CD8-positive, alpha-beta memory T cell (primary cell): ENCODE measurements at places on chromosomes 5 and 9.

- no peak for DNase-seq
These were observed 483.5 kb downstream of the TMEM232 start for GRCh38 chr5:110242950-110243349.

DNA sequence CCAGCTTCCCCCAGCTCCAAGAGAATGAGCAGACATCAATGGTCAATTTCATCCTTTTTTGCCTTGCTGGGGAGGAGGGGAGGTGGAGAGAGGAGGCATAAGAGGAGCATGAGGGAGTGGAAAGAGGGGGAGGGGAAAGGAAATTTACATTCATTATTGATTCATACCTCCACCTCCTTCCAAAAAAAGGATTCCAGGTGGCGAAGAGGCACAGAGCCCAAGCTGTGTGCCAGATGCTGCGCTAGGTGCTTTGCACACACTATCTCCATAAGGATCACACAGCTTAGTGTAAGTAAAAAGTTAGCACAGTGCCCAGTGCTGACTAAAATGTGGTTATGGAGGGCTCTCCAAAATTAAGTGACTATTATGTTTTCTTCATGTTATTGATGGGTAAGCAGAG lies 11.0 kb downstream of the ASTN2 start:
- DNase-seq, result no peak

- DNase-seq, result no peak
These were observed 74.3 kb upstream of the STXBP1 start for GRCh38 chr9:127537792-127538191.

GRCh38 chr5:173648308-173648866 lies 31.9 kb upstream of the BOD1 start:
- DNase-seq, result no peak

GRCh38 chr5:96288845-96289185 lies 144.2 kb downstream of the PCSK1 start:
- DNase-seq, result no peak

GRCh38 chr9:89175828-89176261 lies 2.8 kb downstream of the SHC3 start:
- no peak for DNase-seq

DNA sequence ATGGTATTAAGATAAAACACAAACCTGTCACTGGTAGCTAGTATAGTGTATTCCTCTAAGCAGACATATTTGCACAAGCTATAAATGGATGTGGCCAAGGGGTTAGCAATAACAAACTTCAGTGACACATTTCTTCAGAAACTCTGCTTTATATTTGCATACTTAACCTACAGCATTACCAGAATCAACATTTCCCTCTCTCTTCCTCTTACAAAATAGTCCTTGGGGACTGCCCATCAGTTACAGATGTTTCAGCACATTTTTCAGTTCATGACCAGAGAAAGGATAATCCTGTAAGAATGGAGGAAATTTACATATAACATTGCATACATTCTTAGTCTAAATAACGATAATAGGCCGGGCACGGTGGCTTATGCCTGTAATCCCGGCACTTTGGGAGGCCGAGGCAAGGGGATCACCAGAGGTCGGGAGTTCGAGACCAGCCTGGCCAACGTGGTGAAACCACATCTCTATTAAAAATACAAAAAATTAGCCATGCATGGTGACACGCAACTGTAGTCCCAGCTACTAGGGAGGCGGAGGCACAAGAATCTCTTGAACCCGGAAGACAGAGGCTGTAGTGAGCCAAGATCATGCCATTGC lies 25.3 kb upstream of the SLC1A1 start:
- no peak for DNase-seq

DNA sequence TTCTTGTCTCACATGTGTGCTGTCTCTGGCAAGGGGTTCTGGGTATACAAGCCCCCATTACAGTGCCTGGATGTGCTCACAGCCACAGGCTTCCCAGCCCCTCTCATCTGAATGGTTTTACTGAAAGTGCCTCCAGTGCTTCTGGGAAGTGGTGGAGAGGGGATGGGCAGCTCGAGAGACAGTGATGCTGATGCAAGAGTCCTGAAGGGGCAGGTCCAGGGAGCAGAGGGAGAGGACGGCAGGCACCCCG lies 93.5 kb downstream of the PHF2 start:
- no peak for DNase-seq

DNA sequence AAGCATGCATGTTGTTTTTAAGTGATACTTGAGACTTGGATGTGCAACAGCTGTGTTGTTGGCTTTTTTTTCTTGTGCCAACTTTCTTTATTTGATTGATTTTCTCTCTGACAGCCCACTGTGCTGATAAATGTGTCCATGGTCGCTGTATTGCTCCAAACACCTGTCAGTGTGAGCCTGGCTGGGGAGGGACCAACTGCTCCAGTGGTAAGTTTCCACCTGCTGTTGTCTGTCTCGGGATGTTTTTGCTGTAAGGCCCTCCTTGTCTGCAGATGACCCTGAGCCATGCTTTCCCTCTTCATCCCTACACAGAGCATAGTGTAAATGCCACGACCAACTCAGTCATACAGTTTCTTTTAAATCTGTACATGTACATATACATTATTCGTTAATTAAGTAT lies 79.2 kb downstream of the MEGF10 start:
- no peak for DNase-seq

DNA sequence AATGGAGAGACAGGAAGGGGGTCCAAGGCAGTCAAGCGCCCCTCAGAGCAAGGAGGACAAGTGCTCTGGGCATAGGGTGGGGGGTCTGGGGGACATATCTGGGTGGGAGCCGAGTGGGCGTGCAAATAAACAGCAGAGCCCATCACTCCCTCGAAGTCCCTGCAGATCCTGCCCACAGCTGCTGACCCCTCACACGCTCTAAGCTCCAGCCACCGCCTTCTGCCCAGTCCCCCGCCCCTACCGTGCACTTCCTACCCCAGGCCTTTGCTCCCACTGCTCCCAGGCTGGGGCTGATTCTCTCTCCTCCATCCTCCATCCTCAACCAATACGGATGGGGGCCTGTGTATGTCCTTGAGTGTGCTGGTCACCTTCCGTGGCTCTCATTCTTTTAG lies 16.9 kb upstream of the ALDH1B1 start:
- DNase-seq, result no peak

DNA sequence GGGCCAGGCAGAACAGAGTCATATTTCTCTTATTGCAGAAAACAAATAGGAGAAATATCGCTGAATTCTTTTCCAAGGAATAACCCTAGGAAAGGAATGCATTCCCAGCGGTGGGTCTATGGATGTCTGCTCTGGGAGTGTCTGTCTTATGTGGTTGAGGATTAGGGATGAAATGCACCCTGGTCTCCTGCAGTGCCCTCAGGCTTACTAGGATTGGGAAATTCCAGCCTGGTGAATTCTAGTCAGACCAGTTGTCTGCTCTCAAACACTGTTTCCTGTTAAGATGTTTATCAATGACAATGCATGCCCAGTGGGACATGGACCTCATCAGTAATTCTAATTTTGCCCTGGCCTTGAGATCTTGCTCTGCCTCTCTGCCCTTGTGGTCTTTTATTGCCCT lies 136.1 kb upstream of the ELAVL2 start:
- no peak for DNase-seq

GRCh38 chr5:60333005-60333571 lies 366.9 kb downstream of the DEPDC1B start:
- DNase-seq, result no peak

DNA sequence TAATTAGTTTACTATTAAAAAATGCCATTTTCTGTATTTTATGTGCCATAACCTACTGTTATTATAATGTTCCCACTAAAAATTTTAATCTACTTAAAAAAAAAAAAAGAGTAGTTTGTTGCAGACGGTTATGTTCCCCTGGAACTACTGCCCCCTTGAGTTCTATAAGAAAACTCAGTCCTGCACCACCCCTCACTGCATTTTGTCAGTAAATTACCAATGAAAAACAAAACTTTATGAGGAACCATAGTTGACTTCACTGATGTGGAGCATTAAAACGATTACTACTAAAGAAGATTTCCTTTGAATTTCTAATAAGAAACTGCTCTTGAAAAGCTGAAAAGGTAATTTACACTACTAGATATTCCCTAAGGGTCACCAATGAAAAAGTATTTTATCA lies 288.7 kb downstream of the FBXL17 start:
- DNase-seq, result no peak

- no peak for DNase-seq
These were observed at the start of gene ARAP3 for GRCh38 chr5:141681695-141682641. ARAP3 (minus strand) TSS chr5:141682230; CDS start chr5:141680486, 1,744 bp downstream.

DNA sequence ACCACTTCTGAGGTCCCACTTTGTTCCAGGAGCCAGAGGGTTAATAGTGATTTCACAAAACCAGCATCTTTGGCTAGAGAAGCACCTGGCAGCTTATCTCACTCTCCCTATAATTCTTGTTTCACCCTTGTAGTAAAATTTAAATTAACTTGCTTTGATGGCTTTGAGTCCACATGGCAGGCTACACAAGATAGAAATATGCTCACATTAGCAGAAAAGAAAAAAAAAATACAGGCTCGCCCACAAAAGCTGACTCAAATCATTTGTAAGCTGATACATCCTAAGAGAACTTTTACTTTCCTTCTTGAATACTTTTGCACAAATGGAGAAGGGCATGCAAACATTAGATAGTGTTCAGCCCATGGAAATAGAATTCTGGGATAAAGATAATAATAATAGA lies 36.2 kb downstream of the TNFSF15 start:
- no peak for DNase-seq

GRCh38 chr5:102903074-102903871 lies 148.2 kb downstream of the PAM start:
- no peak for DNase-seq

DNA sequence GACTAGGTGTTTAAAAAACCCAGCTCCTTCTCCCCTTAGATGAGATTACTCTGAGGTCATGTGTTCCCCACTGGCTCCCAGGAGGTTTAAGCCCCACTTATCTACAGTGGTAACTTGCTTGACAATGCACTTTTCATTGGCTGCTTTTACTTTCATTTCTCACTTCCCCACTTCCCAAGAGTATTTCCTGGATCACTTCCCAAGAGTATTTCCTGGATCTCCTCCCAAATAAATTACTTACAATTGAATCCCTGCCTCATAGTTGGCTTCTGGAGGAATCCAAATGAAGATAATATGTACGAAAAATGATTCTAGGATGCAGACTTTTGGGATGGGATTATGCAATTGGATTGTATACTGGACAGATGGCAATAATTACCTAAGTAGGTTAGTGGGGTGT lies 47.1 kb upstream of the CHSY3 start:
- no peak for DNase-seq

- no peak for DNase-seq
These were observed 115.5 kb upstream of the TUT7 start for GRCh38 chr9:86469476-86470250.

GRCh38 chr5:143946837-143947236 lies 134.9 kb downstream of the HMHB1 start:
- DNase-seq, result no peak

DNA sequence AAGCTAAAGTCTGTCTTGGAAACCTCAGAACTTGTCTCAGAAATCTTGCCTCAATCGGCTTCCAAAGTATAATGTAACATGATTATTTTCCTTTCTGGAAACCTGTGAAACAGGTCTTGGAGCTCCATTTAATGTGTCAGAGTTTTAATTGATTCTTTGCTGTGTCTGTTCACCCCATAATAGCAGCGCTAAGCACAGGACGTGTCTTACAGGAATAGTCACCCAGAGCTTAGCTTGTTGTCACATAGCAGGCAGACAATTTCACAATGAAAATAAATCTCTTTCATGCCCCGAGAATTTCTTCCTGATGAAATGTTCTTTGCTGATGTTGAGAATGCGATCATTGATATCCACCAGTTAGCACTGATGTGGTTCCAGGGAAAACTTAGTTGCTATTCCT lies 40.2 kb upstream of the PTPN3 start:
- DNase-seq, result no peak

GRCh38 chr5:111859533-111860270 lies 102.7 kb upstream of the NREP start:
- DNase-seq, result no peak

GRCh38 chr9:109251080-109251775 lies 69.6 kb downstream of the EPB41L4B start:
- DNase-seq, result no peak

GRCh38 chr5:65828022-65828896 lies 98.1 kb upstream of the ERBIN start:
- no peak for DNase-seq

DNA sequence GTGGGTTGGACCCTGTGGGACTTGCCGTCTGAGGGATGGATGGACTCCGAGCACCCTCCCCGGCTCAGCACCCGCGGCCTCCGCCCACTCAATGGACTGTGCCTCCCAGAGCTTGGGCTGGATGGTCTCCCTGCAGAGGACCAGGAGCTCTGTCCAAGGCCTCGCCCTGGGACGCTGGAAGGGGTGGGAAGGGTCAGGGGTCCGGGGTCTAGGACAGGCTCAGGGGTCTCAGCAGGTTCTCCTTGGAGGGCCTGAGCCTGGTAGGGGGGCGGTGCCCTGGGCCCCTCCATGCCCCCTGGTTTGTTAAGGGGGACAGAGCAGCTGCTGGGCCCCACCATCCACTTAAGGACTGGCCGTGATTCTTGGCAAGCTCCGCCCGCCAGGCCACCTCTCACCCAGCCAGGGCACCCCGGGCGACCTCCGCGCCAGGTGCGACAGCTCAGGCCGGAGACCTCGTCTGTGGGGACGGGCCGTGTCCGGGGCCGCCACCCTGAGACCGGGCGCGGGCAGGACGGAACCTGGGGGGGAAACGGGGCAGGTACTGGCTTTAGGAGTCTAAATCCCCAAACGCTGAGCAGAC lies 29.2 kb downstream of the EXOC3 start:
- DNase-seq, result no peak

DNA sequence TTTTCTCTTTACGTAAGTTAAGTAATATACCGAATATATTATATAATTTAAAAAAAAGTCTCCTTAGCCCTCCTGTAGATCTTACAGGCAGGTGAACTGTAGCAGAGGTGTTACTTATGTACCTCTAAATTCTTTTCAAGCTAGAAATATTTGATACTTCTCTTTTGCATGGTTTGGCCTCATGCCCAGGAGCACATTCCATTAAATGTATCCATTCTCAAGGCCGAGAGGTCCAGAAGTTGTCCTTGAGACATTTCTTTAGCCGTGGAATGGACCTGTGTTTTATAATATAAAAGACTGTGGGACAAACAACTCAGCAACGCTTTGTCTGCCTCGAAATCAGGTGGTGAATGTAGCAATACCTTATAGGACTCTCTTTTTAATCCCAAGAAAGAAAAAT lies 184.5 kb downstream of the TRIO start:
- DNase-seq, result no peak

GRCh38 chr5:115246361-115246991 lies 16.2 kb downstream of the PGGT1B start:
- DNase-seq, result peak; percentile 26

DNA sequence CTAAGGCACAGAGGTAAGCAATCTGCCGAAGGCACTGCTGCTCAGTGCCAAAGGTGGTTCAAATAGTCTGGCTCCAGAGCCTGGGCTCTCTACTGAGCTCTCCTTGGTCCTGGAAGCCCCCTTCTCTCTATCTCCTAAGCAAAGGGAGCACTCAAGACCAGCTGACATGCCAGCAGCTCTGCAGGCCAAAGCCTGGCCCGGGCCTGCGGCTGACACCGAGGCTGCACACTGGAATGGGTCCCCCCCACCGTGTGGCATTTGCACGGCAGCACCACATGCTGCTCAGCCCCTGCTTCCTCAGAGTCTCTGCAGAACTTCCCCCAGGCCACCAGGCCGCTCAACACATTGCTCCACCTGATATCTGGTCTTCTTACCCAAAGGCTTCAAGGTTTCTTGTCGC lies 57.8 kb upstream of the GOLPH3 start:
- no peak for DNase-seq

GRCh38 chr5:72214168-72214567 lies 105.9 kb downstream of the MRPS27 start:
- no peak for DNase-seq

- peak; percentile 46 for DNase-seq
These were observed 550 bp downstream of the CORO2A start for GRCh38 chr9:98191671-98192502.
